ENCODE measurements at places on chromosomes 1 and 21.

DNA sequence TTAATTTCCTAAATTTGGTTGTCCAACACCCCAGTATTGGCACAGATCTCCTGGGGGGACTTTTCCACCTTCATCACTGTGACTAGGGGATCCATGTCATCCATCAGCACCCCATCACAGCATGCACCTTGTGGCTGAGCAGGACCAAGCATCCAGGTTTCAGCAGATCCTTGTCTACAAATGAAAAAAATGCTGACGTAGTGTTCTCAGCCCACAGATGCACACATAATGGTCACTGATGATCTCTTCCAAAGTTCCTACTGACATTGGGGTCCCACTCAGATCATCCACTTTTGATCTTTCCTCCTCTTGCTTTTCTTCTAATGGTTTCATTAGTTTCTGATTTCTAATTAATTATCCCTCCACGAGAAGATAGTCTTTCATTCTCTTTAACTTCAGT lies 373.1 kb downstream of the TBX15 start:
- DNase-seq, result no peak

GRCh38 chr1:218942431-218942830 lies 231.2 kb upstream of the LYPLAL1 start:
- peak; percentile 11 for DNase-seq

- DNase-seq, result peak; percentile 84
Observed at GRCh38 chr21:20997636-20998455, at the start of gene NCAM2. Gene NCAM2, plus strand, starts transcription at chr21:20998409.

DNA sequence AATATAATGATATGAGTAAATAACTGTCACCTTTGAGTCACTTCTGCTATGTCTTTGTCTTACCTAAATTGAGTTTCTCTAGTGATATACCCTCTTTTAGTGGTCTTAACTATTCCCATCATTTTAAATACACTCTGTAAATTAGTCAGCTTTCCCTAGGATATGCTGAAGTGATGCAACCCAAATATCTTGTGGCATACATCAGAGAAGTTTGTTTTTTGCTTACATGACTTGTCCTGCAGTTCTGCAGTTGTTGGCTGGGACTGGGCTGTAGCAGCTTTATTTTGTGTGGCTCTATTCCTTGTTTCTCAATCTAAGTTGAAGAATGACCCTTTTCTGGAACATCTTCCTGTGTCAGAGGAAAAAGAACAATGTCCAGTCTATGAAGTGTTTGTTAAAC lies 76.4 kb downstream of the TTC3 start:
- peak; percentile 58 for DNase-seq

- DNase-seq, result no peak
Observed at GRCh38 chr1:77768006-77768405, 8.4 kb upstream of the USP33 start.

GRCh38 chr1:205494115-205494514 lies 10.4 kb upstream of the CDK18 start:
- no peak for DNase-seq

- no peak for DNase-seq
Observed at GRCh38 chr1:41749991-41750745, 168.6 kb downstream of the HIVEP3 start.

- DNase-seq, result peak; percentile 65
Observed at GRCh38 chr21:33668180-33668579, 25.9 kb downstream of the ITSN1 start.

GRCh38 chr21:36691555-36692041 lies 7.3 kb upstream of the SIM2 start:
- no peak for DNase-seq

DNA sequence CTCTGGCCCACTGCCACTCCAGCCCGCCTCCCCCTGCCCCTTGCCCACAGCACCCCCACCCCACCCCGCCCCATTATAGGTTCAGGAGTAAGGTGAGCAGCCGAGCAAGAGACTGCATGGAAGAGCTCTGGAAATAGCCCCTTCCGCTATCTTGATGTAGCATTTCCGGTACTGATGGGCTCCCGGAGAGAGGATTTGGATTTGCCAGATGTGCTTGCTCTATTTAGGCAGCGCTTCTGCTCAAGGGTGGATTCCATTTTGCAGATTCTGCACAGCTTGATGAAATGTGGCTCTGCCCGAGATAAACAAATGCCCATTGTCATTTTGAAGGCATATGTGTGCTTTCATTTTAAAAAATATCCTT lies 6.9 kb downstream of the TGFB2 start:
- DNase-seq, result no peak

Data from fibroblast of upper back skin (primary cell).